ENCODE measurements at places on chromosomes 5 and 9.
A peak's percentile ranks its signal among the peaks of the same experiment; 100 is the strongest.

DNA sequence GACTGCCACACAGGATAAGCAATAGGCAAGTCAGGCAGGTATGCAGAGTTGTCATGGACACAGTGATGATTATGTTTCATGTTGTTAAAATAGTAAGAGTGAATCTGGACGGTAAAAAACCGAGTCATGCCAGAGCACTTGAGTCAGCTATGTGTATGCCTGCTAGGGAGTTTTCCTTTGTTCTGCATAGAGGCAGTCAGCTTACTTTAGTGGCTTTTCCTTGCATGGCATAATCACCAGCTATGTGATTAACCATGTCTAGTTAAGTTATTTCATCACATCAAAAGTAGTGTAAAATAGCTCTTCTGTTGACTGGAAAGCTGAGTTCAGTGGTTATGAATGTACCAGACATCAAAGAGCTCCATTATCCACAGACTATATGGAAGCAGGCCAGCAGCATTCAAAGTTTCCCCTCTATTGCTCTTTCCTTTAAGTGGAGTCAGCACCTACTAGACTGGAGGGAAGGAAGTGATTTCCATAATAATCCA, 989.8 kb downstream of the TLE1 start:
- DNase-seq, result no peak

DNA sequence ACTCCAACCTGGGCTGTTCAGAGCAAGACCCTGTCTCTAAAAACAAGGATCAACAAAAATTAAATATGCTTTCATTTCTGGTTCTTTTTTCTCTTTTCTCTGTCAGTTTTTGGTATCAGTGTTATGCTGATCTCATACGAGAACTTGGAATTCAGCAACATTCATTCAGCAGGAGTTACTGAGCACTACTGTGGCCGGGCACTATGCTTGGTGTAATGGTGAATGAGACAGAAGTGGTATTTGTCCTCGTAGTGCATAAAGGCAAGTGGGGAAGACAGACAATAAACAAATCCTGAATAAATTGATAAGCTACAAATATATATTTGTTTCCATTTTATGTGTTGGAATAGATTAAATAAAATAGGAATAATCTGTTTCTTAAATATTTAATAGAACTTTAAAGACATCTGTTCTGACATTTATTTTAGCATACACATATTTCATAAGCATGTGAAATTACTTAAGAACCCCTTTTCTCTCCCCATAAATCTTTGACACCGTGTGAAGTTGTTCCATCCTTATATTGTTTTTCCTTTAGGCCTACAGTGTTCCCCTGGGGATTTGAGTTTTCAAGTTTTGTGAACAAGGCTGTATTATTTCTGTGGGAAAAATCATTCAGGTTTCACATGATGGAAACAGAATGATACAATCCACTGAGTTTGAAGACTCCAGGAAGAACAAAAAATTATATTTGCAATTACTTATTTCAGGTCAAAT, 24.6 kb downstream of the UBAP1 start:
- no peak for DNase-seq

DNA sequence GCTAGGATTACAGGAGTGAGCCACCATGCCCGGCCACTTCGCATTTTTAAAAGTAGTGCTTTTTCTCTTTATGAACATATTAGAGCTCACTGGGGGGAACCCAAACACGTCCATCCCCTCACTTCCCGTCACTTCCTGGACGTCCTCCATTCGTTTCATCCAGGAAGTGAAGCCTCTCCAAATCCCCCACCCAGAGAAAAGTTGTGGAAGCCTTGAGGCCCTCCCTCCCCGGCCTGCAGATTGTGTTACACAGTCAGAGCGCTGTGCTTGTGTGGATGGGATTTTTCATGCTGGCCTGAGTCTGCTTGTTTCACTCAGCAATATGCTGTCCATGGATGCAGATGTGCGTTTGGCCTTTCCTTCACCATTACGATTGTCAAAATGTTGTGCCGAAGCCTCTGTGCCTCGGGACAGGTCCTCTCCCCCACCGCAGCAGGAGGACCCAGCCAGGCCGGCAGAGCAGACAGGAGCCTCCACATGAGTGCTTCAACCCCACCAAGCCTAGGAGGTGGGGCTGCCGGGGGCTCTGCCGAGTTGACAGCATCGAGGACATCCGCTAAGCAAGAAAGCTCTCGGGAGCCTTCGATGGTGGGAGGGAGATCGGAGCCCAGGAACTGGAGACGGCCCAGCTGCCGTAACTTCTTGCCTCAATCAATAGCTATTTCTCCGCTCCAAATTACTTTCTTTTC, 121.6 kb upstream of the PPP1R26 start:
- no peak for DNase-seq

DNA sequence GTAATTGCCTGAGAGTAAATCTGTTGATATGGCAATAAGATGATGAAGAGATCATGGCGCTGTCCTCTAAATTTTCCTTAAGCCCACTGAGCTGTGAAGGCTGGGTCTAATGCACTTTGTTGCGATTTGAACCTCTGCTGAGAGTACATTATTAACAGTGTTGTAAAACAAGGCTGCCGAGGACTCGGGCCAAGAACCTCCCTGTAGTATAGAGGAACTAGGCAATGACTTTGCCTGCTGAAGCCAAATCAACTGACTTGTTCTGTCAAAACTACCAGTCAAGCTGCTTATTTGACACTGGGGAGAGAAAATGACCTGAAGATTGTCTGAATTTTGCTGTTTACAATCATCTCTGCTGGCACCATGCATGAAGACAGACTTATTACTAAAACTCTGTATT, 1154.7 kb downstream of the DTWD2 start:
- no peak for DNase-seq

- DNase-seq, result no peak
Observed at GRCh38 chr5:120644516-120644915, 180.4 kb downstream of the PRR16 start.

DNA sequence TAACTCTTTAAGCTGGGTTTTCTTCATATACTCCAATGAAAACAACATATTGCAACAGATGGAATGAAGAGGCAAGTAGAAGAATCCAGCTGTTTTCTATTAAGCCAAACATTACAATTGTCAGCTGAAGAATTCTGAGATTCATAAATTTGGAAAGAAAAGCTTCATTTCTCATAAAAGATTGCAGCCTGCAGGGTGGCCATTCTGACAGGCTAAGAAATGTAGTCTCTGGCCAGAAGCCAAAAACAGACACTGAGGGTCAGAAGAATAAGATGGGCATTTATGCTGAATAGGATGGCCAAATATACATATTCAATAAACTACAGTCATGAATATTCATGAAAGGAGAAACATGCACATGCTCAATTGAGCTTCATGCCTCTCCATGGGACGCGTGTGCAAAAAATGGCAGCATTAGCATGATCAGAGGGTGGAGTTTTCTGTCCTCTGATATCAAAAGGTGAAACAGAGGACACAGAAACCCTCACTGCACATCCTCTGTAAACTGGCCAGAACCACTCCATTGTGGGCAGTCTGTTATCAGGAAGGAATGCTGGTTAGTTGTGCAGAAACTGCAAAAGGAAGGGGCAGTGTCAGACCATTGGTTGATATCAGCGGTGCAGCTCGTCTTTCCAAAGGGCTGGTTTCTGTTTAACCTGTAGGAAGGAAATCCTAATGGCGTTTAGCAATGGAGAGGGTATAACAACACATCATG, 50.2 kb downstream of the FXN start:
- no peak for DNase-seq

DNA sequence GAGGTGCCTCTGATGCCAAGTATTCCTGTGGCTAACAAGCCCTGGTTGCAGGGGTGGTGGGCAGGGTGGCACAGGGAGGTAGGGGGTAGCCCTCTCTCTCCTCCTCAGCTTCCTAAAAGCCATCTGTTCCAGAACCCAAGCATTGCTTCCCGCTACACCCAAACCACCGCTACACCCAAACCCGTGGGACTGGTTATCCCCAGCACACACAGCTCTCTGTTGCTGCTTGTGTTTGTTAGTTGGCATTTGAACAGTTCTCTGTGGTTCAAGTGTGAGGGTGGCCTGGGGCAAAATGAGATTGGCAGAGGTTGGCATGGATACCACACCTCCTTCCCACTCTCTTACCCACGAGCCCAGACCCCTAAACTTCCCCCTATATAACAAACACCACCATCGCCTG, 40.4 kb downstream of the SPARC start:
- no peak for DNase-seq

GRCh38 chr9:109974143-109974917, 194.3 kb downstream of the PALM2AKAP2 start:
- no peak for DNase-seq

DNA sequence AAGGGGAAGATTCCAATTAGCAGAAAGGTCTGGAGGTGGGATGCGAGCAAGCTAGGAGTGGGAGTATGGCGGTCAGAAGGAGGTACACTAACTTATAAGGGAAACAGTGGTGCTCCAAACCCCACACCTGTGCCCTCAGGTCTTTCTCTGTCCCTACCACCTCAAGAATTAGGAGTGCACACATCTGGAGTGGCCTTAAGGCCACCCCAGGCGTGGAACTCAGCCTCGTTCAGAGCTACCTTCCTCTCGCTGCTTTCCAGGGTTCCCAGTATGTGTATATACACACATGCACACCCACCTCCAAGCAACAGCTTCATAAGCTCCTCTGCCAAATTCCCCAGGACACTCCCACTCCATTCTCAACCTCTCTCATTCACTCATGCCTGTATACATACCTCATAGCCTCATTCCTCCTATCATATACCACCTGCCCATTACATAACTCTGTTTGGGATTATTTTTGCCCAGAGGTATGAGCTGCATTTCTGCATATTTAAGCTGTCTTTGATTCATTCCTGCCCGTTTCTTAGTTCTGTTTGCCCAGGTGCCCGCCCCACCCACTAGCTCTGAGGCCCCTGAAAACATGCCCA, 118.7 kb downstream of the PSD2 start:
- DNase-seq, result no peak

DNA sequence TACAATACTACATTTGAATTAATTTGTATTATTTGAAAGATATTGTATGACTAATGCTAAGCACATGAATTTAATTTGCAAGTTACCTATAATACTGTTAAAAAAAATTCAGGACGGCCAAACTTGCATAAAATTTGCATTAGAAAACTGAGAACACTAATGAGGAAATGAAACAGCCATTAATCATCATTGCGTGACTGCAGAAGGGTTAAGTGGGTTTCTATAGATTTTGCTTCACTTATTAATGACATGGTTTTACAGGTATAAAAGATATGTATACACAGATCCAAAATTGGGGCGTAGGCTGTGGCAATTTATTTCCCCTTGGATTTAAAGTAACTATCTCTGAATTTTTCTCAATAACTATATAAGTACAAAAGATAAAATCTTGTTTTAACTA, 882.6 kb downstream of the PTPRD start:
- DNase-seq, result peak; percentile 57

Data from NCI-H526 (cell line).